ENCODE measurements at places on chromosomes 12 and 14.

DNA sequence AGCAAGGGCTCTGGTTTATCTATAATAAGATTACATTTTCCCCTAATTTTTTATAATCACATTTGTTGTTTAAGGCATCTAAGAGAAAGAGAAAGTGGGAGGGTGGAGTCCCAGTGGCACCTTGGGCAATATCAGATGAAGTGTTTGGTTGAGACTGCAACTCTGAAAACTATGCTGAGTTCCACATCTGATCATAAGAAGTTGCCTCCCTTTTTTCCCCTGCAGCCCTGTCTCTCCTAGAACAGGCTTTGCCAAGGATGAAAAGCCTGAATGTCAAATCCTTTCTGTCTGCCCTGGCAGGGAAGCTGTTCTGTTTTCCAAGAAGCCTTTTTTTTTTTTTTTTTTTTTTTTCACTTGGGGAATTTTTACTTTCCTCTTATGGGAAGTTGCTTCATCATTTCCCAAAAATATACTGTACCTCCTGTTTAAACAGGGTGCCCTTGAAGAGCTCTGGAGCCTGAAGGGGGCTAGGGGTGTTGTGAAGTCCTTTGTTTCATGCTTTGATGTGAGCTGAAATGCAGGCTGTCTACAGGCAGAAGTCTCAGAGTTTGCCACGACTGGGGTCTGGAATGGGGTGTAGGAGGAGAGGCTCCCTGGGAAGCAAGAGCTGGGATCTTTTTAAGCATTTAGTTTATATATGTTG is 71.3 kb downstream of the SUSD6 start:
- no peak for DNase-seq

GRCh38 chr12:99200711-99201384 is 446.7 kb upstream of the GARIN6 start:
- no peak for DNase-seq

DNA sequence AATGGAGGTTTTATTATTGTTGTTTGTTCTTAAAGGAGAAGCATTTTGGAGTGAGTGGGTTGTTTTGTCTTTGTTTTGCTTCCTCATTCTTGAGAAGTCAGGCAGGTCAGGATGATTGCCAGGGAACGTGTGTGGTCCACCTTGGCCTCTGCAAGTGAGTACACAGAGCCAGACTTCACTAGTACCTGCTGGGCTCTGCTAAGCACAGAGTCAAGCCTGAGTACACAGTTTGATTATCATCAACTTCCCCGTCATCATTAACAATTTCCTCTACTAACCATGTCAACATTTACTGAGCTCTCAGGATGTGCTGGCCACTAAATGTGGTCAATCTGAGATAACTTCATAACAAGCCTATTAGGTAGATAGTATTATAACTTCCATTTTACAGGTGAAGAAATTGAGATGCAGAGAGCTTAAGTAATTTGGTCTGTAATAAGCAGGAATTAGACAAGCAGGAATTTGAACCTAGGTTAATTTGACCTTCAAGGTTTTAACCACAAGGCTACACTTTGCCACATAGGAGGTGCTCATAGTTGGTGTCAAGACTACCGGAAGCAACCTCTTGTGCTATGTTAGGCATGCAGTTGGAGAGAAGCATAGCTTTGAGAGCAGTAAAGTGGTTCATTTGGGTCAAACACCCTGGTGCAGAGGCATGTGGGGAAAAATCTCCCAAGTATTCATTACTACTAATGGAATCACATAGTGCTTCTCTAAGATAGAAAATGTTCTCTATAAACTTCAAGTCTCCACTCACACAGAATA is 178.3 kb downstream of the NUAK1 start:
- no peak for DNase-seq

- no peak for DNase-seq
Observed at GRCh38 chr12:51000245-51000644, 25.9 kb downstream of the SLC11A2 start.

GRCh38 chr12:5525783-5526367 is 94.0 kb downstream of the NTF3 start:
- no peak for DNase-seq

Measured in HL-60 (cell line).